ENCODE measurements at places on chromosomes 11 and 22. TPM values are rescaled to one million over a fixed set of nuclear protein-coding genes. Genes with fewer than 3 reads are reported as not detected.

GRCh38 chr22:39176143-39176713, 23.7 kb upstream of the CBX7 start:
- H3K4me1 ChIP-seq = peaks cover 26% of the 10 kb centered on the region
- peak; percentile 84 for DNase-seq
- no peaks in the 10 kb centered on the region for H3K27me3 ChIP-seq
- H3K4me3 ChIP-seq = no peak overlapping the region

DNA sequence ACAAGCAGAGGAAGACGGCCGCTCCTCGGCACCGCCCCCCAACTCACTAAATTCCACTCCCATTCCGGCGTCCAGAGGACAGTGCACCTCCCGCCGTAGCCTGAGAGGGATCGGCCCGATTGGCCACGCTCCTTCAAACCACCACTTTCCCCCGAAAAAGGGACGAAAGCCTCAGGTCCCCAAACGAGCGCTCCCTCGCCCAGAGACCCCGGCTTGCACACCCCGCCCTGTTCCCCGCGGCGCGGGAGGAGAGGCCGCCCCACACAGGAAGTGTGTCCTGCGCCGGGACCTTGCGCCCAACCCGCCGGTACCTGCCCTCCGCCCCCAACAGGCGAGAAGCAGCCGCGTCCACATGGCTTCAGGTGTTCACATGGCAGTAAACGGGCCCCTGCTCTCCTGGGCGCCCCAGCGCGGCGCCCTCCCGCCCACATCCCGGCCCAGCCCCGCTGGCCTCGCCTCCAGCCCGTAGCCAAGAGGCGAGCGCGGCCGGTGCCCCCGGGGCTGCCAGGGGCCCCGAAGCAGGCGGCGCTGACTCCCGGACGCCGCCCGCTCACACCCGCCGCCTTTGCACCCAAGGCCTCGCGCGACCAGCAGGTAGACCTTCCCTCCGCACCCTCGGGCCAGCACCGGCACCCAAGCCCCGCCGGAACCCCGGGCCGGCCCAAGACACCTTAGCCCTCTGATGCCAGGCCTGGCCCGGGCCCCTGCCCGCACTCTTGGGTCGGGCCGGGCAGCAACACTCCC, 849 bp downstream of the TCF20 start:
- H3K36me3 ChIP-seq = no peaks in the 10 kb centered on the region
- peaks cover 6% of the 10 kb centered on the region for H3K4me1 ChIP-seq
- H3K27me3 ChIP-seq = no peaks in the 10 kb centered on the region
- peak overlapping the region; percentile 84 for H3K27ac ChIP-seq
- DNase-seq = peak; percentile 67

DNA sequence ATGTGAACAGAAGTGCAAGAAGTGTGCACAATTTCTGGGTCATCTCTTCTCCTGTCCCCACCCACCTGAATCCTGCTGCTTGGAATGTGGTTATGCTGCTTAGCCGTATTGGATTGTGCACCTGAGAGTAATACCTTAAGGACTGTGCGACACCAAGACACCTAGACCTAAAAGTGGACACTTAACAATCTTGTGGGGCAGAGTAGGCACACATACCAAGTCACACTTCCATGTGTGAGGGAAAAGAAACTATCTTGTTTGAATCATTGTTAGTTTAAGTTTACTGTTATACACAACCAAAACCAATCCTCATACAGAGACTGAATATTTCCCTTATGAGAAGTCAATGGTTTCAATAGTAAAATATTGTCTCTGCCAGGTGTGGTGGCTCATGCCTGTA, 93.7 kb downstream of the CCDC83 start:
- H3K27me3 ChIP-seq = no peaks in the 10 kb centered on the region
- H3K36me3 ChIP-seq = no peaks in the 10 kb centered on the region
- H3K4me1 ChIP-seq = peaks cover 13% of the 10 kb centered on the region
- H3K27ac ChIP-seq = peak overlapping the region; percentile 29
- no peak overlapping the region for H3K4me3 ChIP-seq
- no peak for DNase-seq

Gene ANGPTL5
- total RNA-seq = not detected

Gene DCPS
- total RNA-seq = 8.8 TPM

GRCh38 chr11:88979641-88980040, 86.1 kb downstream of the GRM5 start:
- no peak for DNase-seq
- no peaks in the 10 kb centered on the region for H3K36me3 ChIP-seq
- no peaks in the 10 kb centered on the region for H3K4me1 ChIP-seq

Gene GLYAT
- total RNA-seq = not detected

DNA sequence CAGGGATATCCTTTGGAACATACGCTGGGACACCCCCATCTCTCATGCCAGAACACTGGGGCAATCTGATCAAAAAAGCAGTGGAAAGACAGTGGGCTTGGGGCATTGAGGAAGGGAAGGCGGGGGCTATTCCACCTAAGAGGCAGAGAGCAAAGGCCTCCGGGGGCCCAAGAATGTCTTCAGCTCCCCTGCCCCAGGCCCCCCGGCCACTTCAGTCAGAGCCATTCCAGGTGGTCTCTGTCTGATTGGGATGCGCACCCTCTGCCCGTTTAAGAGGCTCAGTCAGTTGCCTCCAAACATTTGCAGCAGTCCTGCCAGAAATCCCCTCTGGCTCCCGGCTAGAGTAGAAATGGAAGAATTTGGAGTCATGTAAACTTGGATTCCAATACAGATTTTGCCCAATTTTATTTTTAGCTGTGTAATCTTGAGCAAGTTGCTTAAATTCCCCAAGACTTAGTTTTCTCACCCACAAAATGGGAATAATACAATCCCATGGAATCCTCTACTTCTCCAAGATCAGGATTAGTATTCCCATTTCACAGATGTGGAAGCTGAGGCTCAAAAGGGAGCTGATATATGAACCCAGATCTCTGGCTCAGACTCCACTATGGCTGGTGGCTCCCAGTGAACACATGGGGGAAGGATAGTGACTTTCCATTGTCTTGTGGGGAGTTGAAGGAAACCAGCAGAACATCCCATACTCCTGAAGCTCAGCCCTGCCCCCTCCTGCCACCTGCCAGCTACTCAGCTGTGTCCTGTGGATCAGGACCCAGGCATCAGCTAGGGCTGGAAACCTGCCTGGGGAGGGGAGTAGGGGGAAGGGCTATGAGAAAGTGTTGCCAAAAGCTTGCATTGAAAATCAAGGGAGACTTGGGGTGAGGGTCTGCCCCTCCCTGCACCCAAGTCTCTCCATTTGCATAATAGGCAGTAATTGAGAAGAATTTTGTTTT, 6.1 kb upstream of the WNT11 start:
- no peaks in the 10 kb centered on the region for H3K36me3 ChIP-seq
- no peak for DNase-seq
- no peaks in the 10 kb centered on the region for H3K4me1 ChIP-seq
- no peak overlapping the region for H3K4me3 ChIP-seq
- no peaks in the 10 kb centered on the region for H3K27me3 ChIP-seq
- H3K27ac ChIP-seq = no peak overlapping the region

DNA sequence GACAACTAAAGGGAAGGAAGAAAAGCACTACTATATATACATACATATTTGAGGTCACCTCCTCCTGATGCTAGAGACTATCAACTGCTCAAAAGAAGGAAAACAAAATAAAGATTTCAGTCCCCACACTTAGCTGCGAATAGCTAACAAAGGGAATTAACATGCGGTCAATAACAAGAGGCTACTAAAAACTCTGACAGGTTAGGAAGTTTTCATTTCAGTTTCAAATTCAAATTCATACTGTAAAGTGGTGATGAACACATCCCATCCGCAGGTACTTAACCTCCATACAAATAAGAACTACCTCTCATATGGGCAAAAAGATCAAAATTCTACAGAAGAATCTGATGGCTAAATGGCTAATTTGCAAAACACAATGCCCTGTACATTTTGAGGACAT, 2.6 kb downstream of the NAP1L4 start:
- no peak for DNase-seq
- peak overlapping the region; percentile 56 for H3K27ac ChIP-seq
- H3K4me1 ChIP-seq = peaks cover 4% of the 10 kb centered on the region

GRCh38 chr22:43466710-43467109, 54.9 kb downstream of the MPPED1 start:
- H3K27me3 ChIP-seq = no peaks in the 10 kb centered on the region
- H3K27ac ChIP-seq = no peak overlapping the region
- no peaks in the 10 kb centered on the region for H3K4me1 ChIP-seq
- no peak overlapping the region for H3K4me3 ChIP-seq
- H3K36me3 ChIP-seq = no peaks in the 10 kb centered on the region
- DNase-seq = no peak

Gene MMP8
- 2.3 TPM for total RNA-seq

DNA sequence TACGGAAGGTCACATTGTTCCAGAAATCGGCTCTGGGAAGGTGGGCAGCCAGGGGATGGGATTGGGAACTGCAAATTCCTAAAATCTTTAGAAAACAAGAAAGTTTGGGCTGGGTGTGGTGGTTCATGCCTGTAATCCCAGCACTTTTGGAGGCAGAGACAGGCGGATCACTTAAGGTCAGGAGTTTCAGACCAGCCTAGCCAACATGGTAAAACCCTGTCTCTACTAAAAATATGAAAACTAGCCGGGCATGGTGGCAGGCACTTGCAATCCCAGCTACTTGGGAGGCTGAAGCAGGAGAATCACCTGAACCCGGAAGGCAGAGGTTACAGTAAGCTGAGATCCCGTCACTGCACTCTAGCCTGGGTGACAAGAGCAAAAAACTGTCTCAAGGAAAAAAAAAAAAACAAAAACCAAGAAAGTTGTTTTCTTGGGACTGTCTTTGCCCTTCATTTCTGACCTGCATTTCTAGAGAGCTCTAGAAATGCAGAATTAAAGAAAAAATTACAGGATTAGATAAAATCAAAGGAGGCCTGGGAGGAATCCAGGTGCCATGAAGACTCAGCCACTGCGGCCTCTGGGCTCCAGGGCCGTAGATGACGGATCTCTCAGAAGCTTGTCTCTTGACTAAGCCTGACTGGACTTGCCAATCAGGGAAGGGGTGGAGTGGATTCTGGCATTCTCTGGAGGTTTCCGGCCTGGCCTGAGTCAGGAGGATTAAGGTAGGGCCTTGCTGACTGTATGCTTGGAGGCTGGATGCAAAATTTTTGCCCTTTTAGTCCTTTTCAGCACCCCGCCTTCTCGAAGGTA, 5.3 kb upstream of the MALAT1 start:
- DNase-seq = no peak
- peak overlapping the region; percentile 98 for H3K27ac ChIP-seq
- no peak overlapping the region for H3K4me3 ChIP-seq

Gene OR52I1
- total RNA-seq = not detected

DNA sequence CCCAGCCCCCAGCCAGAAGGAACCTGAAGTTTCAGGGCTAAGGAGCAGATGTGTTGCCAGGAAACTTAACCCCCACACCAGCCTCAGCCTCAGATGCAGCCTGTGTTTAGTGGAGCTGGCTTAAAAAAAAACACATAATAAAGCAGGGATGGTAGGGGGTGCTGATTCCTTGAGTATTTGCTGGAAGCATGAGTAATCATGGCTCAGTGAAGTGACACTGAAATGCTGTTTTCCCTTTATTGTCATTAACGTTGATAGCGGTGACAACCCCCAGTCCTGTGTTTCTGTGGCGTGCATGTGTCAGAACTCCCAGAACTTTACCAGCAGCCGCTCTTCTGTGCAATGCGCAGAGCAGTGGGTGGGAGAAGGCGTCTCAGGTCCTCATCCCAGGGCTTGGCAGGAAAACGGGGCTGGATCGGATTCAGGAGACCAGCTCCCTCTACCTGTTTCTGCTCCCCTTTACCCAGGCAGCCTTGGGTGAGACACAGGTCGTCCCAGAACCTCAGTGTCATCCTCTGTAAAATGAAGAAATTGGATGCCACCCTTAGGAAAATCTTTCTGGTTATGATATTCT, 1282.1 kb downstream of the TBC1D22A start:
- H3K27ac ChIP-seq = no peak overlapping the region
- H3K36me3 ChIP-seq = no peaks in the 10 kb centered on the region
- H3K4me1 ChIP-seq = no peaks in the 10 kb centered on the region
- H3K4me3 ChIP-seq = no peak overlapping the region
